Regular cardiac myocyte (primary cell): ENCODE measurements at places on chromosomes 6 and 20. TPM values are rescaled to one million over a fixed set of nuclear protein-coding genes. Genes with fewer than 3 reads are reported as not detected.

Gene KCNG1
- total RNA-seq, result 5.4 and 13.5 TPM in 2 replicates

Gene PTGIS
- total RNA-seq, result 39.9 and 191 TPM in 2 replicates

Gene JAG1
- total RNA-seq, result 101 and 117 TPM in 2 replicates

Gene OTOR
- total RNA-seq, result not detected in 2 replicates

Gene DNPH1
- total RNA-seq, result 36.1 and 53.1 TPM in 2 replicates

Gene NMBR
- total RNA-seq, result under 0.01 and 0.28 TPM in 2 replicates

Gene SUPT3H
- 8.1 and 19.4 TPM in 2 replicates for total RNA-seq

Gene WFDC12
- 0.28 TPM in 1 of 2 replicates, not detected in the other for total RNA-seq

Gene CCN2
- 233 and 323 TPM in 2 replicates for total RNA-seq

Gene HSPA12B
- 0.28 TPM in 1 of 2 replicates, not detected in the other for total RNA-seq

Gene FAM210B
- 31.4 and 42.0 TPM in 2 replicates for total RNA-seq

Gene PANK2
- total RNA-seq, result 60.0 and 63.1 TPM in 2 replicates

Gene TBX18
- 37.5 and 49.8 TPM in 2 replicates for total RNA-seq

Gene ERVFRD-1
- total RNA-seq, result not detected in 2 replicates

Gene OPRL1
- 0.19 and 2.0 TPM in 2 replicates for total RNA-seq

Gene PHACTR3
- under 0.01 TPM in 1 of 2 replicates, not detected in the other for total RNA-seq

Gene JPH2
- total RNA-seq, result 0.96 and 2.5 TPM in 2 replicates

Gene PCK1
- not detected in 2 replicates for total RNA-seq

Gene EDN1
- 46.8 and 87.4 TPM in 2 replicates for total RNA-seq

Gene PI16
- 0.28 and 0.38 TPM in 2 replicates for total RNA-seq

Gene TNFRSF6B
- 2.7 and 8.7 TPM in 2 replicates for total RNA-seq

Gene ECT2L
- under 0.01 TPM in 1 of 2 replicates, not detected in the other for total RNA-seq

Gene C6orf163
- 0.77 and 2.0 TPM in 2 replicates for total RNA-seq

Gene LPIN3
- 7.7 and 7.9 TPM in 2 replicates for total RNA-seq

Gene TRAPPC3L
- total RNA-seq, result under 0.01 and 0.19 TPM in 2 replicates

Gene BFSP1
- 1.9 and 2.8 TPM in 2 replicates for total RNA-seq

Gene MAFB
- under 0.01 and 0.19 TPM in 2 replicates for total RNA-seq

Gene TAGAP
- total RNA-seq, result not detected in 2 replicates

Gene ACTL10
- total RNA-seq, result 2.7 and 2.8 TPM in 2 replicates

Gene BPIFB1
- total RNA-seq, result not detected in 2 replicates

Gene RAB44
- under 0.01 TPM in 2 replicates for total RNA-seq

Gene LHFPL5
- not detected in 2 replicates for total RNA-seq

Gene QKI
- 127 and 133 TPM in 2 replicates for total RNA-seq

Gene OOEP
- total RNA-seq, result not detected in 2 replicates

Gene FLRT3
- total RNA-seq, result 0.58 and 1.1 TPM in 2 replicates

Gene ZFAND3
- total RNA-seq, result 19.2 and 21.4 TPM in 2 replicates

Gene LY6G6F
- total RNA-seq, result not detected in 2 replicates

Gene CLIC5
- total RNA-seq, result under 0.01 TPM in 1 of 2 replicates, not detected in the other

Gene EYA2
- 0.19 and 0.28 TPM in 2 replicates for total RNA-seq

Gene DSP
- 17.4 and 27.3 TPM in 2 replicates for total RNA-seq

Gene BPIFA1
- total RNA-seq, result not detected in 2 replicates
